Stimulated activated CD4-positive, alpha-beta T cell treated with anti-CD3 and anti-CD28 coated beads, Interleukin-1b, Interleukin-23, amount 100 ng/mL, for 4 hours (primary cell): ENCODE measurements at places on chromosomes 11 and 22.

DNA sequence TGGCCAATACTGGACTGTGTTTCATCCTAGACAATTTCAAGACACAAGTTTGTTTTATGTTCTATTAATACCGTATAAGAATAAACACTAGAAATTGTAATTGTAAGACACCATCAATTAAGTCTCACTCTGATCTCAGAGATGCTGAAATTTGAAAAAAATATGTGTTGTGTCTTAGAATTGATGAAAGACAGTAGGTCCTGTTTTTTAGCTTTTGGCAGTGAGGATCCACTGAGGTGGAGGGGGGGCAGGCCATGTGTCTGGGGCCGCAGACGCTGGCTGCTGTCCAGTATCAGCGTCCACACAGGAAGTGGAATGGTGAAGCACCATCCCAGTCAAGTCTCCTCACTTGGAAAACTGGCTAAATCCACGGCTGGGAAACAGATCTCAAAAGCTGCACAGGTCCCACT is 22.5 kb upstream of the ALG8 start:
- DNase-seq, result no peak

GRCh38 chr11:112852143-112852866 is 108.9 kb upstream of the NCAM1 start:
- DNase-seq, result no peak

DNA sequence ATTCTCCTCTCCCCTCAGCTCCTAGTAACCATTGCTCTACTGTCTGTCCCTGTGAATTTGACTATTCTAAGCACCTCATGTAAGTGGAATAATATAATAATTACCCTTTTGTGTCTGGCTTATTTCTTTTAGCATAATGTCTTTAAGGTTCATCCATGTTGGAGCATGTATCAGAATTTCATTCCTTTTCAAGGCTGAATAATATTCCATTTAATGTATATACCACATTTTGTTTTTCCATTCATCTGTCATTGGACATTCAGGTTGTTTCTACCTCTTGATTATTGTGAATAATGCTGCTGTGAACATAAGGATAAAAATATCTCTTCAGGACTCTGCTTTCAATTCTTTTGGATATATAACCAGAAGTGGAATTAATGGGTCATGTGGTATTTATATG is 28.1 kb downstream of the OR2AT4 start:
- no peak for DNase-seq

DNA sequence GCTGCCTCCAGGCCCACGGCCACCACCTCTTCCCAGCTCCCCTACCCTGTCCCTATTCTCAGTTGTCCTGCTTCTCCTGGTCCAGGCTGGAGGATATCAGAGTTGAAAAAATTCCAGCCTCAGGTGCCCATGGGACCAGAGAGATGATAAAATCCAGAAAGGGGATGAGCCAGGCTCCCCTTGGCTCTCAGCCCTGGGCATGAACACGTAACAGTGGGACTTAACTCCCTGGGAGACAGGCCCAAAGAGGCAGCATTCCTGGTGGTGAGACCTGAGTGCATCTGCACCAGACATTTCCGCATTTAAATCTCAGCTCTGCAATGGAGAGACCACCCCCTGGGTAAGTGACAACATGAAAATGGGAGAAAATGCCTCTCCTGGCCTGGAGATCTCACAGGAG is 10.4 kb upstream of the SLC39A13 start:
- DNase-seq, result no peak

DNA sequence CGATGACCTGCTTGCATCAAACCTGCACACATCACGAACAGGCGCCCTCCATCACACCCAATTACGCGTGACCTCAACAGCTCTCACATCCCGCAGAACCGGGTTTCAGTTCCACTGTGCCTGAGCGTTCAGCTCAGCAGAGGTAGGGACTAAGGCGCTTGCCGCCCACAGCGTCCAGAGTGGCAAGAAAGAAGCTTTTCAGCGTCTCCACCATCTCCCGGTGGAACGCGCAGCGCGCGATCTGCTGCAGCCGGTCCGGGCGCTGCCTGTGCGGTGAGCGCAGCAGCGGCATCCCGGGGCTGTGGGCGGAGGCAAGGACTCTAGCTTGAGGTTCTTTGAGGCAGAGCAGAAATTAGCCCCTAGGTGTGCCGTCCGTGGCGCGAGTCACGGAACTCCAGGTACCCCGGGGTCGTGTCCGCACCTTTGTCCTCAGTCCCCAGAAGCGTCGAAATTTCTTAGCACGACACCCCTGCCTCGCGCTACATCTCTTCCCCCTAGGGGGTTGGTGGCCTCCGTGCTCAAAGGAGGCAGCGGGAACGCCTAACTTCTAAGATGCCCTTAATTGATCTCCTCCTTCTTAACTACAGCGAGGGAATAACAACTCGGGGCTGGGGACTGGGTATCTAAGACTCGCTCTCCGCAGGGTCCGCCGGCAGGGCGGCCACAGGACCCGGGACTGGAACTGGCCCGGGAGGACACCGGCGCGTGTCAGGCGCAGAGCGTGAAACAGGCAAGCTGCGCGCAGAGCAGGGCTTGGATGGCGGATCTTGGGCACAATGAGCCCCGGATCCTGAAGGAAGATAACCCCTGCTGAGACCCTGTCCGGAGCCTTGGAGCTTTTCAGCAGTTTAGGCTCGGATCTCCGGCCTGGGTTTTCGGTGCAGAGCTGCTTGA is 1.7 kb upstream of the CALCA start:
- no peak for DNase-seq

- DNase-seq, result no peak
These were observed 5.2 kb downstream of the DGAT2 start for GRCh38 chr11:75773595-75774353.

GRCh38 chr11:57237204-57237681 is at the start of gene APLNR:
TSS of gene APLNR (minus strand) at chr11:57237250. CDS start at chr11:57237004, 246 bp downstream.
- no peak for DNase-seq

- no peak for DNase-seq
These were observed 186.3 kb downstream of the CTTN start for GRCh38 chr11:70584498-70585235.

- no peak for DNase-seq
These were observed 2.9 kb upstream of the TTLL1 start for GRCh38 chr22:43092085-43092484.

DNA sequence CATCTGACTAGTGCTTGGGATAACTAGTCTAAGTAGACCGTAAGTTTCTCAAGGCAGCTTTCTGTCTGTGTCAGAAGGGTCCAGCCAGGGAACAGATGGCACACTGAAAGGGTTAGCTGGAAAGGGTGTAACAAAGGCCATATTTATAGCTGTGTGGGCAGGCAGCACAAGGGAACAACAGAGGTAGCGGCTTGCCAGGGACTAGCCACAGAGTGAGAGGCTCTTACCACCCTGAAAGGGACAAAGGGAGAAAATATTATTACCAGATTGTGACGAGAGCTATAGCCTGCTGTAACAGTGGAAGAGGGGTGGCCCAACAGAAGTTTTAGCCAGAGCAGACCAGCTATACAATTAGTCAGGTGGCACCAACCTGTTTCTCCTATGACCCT is 129.4 kb downstream of the CCDC34 start:
- DNase-seq, result no peak

GRCh38 chr11:59728913-59729312 is 15.3 kb upstream of the OR10V1 start:
- DNase-seq, result no peak

DNA sequence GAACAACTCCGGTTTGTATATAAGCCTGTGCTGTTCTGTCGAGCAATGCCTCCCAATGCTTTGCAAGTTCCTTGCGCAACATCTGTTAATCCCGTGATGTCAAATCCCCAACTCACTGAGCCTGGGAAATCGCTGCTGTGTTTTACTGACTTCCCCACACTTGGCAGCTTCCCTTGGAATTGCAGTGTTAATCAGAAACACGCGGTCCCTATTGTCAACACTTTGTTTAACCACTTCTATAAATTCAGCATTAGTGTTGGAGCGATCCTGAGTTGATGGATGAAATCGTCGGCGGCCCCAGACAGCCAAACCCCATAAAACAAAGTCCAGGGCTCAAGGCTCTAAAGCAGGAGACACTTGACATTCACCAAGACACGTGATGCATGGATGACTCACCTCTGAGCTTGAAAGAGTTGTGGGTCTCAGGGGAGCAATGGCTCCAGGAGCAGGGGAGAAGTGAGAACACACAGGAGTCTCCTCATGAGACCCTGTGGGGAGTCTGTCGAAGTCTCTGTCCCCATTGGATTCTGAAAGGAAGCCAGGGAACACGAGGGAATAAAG is 555.3 kb downstream of the MIAT start:
- DNase-seq, result no peak

DNA sequence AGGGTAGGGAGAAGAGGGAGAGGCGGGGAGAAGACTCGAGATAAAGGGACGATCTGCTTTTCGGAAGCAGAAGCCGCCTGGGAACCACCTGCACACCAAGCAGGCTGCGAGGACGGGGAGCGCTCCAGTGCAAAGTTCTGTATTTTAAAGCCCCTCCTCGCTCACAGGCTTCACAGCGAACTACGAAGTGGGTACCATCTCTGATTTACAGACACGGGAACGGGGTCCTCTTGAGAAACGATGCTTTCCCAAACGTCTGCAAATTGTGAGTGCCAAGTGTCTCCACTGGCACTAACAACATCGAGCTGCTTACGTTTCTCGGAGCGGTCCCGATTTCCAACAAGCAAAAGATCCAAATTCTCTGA is 700 bp upstream of the STX3 start:
- peak; percentile 8 for DNase-seq

DNA sequence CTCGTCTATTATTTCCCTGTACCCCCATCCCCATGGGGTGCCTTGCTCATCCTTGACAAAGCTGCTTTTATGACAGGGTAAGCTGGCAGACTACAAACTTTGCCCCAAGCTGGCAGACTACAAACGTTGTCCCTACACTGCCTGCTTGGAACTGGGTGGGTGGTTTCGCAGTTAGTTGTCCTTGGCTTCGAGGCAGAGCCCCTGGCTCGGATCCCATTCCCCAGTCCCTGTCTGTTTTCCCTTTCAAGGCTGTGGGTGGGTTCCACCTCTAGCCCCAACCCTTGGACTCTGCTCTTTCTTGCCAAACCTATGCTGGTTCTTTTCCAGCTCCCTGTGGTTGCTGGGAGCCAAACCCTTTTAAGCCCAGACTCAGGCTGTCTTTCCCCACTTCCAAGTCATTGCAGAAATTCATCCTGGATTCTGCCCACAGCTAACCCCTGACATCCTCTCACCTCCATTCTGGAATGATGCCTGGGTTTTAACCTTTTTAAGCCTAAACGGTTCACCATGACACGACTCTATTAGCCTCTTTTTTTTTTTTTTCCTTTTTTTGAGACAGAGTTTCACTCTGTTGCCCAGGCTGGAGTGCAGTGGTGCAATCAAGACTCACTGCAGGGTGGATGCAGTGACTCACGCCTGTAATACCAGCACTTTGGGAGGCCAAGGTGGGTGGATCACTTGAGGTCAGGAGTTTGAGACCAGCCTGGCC is 9.2 kb upstream of the RBM14 start:
- no peak for DNase-seq

- no peak for DNase-seq
These were observed 19.4 kb downstream of the TEAD1 start for GRCh38 chr11:12693479-12694182.

DNA sequence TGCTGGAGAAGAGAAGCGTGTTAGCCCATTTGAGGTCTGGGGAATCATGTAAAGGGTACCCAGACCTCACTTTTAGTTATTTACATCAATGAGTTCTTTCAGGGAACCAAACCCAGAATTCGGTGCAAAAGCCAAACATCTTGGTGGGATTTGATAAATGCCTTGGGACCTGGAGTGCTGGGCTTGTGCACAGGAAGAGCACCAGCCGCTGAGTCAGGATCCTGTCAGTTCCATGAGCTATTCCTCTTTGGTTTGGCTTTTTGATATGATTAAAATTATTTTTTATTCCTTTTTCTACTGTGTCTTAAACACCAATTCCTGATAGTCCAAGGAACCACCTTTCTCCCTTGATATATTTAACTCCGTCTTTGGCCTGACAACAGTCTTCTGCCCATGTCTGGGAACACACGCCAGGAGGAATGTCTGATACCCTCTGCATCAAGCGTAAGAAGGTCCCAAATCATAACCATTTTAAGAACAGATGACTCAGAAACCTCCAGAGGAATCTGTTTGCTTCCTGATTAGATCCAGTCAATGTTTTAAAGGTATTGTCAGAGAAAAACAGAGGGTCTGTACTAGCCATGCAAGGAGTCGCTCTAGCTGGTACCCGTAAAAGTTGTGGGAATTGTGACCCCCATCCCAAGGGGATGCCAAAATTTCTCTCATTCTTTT is 65.2 kb downstream of the ALX4 start:
- no peak for DNase-seq

DNA sequence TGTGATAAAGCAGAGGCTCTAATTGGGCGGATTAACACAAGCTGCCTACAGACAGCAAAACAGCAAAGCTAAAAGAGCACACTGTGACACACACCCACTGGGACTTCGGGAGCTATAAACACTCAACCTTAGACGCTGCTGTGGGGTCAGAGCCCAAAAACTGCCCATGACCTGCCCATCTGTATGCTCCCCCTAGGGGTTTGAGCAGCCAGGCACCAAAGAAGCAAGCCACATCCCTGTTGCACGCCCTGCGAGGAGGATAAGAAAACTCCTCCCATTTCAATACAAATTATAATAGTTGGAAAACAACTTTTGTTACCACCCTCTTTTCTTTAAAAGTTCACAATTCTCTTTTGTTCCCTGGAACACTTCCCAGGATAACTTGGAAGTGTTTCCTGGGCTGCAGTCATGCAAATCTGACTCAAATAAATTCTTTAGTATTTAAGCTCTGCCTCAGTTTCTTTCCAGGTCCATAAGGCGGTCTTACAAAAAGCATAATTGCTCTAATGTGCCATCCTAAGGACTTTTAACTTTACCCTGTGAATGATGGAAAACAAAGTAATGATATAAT is 86.4 kb downstream of the DLG2 start:
- no peak for DNase-seq

- no peak for DNase-seq
These were observed 754 bp downstream of the NUP50 start for GRCh38 chr22:45164270-45165088.

DNA sequence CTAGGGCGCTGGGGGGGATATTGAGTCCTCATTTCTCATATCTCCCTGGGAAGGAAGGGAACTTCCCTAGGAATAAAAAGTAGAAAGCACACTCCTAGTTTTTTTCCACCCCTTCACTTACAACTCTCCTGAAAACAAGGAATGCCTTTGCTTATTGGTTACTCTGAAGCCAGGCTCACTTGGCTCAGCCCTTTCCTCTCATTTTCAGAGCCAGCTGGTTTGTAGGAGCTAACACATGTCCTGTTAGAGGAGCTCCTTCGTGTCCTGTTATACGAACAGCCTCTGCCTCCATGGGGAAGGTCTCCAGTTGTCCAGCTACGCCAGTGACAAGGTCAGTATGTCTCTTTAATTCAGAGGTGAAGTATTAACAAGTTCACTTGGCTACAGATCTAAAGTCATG is 17.6 kb downstream of the ALKBH8 start:
- no peak for DNase-seq

GRCh38 chr11:44306918-44307244 is 3.1 kb downstream of the ALX4 start:
- no peak for DNase-seq
